ENCODE measurements at places on chromosomes 5 and 9.

DNA sequence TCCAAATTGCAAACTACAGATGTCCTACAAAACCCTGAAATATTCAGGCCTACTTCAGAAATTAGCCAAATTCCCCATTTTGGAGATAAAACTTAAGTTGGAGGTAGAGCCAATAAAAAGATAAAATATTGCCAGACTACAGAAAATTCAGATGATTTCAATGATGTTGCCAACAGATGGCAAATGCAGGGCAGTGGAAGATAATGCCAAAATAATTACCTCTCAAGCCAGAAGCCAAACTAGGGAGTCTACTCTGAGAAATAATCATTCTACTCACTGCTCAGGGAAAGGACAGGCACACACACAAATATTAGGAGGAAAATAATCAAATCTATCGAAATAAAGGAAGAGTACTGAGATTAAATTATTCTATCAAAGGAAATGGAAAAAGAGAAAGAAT, 347.5 kb upstream of the CCNG1 start:
- DNase-seq: no peak

DNA sequence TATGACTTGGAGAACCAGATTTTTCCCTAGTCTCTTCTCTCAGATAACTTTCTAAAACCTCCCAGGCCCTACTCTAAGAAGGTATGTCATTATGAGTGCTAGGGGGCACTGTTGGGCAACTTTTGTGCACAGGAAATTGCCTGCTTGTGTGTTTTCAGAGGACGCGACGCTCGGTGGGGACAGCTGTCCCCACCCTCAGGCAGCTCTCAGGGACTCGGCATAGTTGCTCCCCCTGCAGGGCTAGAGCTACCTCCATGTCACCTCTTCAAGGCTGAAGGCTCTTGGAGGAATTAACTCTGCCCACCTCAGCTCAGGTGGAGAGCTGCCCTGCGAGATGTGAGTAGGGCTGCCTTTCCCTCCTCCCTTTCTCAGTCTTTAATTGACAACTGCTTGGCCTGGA, 10.2 kb upstream of the TIFAB start:
- DNase-seq: no peak

- no peak for DNase-seq
Measured at GRCh38 chr9:95018099-95018936, 291.8 kb downstream of the AOPEP start.

DNA sequence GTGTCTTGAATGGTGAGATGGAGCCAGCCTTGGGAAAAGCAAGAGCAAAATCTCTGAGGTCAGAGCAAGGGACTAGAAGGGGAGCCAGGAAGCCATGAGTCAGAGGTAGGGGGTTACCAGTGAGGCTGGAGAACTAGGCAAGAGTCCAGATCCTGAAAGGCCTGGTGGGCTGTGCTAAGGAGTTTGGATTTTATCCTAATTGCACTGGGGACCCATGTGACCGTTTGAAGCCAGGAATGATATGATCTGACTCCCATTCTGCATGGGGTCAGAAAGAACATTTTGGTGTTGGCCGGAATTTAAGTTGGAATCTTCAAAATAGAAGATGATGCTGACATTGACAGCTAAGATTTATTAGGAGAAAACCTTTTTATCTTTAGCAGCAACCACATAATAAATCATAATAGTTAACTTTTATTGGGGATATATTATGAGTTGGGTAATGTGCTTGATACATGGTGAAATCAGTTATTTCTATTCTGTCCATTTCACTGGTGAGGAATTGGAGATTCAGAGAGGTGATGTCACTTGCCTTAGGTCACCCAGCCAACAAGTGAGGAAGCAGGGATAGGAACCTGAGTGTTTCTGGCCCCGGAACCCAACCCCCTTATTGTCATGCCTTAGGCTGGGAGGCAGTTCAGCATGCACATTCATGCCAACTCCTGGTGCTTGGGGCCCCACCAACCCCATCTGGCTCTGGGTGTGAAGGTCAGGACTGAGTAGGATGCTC, 61.5 kb upstream of the RARS1 start:
- no peak for DNase-seq

GRCh38 chr9:91085517-91086291, 276.0 kb downstream of the AUH start:
- DNase-seq: no peak

DNA sequence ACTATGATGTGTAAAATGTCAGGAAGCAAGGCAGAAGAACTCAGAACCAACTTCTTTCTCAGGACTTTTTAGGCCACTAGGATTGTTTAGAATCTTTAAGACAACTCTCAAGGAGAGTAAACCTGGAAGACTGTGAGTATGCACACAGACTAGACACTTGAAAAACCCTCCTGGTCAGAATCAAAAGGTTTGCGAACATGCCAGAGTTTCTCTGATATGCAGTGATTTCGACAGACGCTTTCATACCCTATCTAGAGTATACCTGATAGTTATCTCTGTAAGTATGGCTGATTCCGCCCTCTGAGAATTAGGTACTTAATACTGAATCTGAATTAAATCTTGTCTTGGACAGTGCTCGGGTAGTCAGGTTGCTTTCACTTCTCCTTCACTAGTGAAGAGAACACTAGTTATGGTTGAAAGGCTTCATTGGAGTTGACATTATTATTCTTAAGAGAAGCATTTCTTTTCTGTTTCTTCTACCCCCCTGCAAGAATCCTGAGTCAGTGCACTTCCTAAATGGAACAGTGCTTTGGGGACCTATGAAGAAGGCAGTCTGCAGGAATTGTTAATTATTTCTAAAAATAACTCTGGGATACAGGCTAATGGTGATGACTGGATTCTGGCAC, 158.1 kb downstream of the HACD4 start:
- DNase-seq: no peak

DNA sequence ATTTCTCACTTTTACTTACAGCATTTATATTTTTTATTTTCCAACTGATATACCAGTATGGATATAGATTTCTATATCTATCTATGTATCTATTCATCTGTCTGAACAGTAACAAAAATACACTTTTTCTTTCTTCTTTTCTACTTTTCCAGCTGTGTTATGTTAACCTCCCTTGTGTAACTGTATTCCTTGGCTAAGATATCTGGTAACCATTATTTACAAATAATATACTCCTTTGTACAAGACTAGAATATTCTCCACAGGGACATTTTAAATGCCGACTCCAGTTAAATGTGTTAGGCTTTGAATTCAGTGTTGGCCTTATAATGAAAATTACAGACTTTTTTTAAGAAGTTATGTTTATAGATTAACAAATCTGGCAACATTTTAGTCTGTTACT, 168.7 kb downstream of the XRCC4 start:
- DNase-seq: no peak

DNA sequence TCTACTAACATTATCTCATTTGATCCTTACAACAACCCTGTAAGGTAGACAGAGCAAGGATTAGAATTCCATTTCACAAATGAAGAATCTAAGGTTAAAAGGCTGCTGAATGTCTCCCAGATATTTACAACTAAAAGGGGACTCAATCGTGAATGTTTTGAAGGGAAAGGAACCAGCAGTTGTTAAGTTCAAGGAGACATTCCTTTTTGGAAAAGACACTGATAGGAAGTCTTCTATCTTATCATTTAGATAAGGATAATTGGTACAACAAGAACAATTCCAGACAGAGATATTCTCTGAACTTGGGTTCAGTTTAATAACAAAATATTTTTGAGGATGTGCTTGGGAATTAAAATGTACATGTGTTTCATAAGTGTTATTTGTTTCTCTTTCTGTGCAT, 37.5 kb upstream of the CER1 start:
- no peak for DNase-seq

- DNase-seq: no peak
Measured at GRCh38 chr5:96199713-96200183, 233.3 kb downstream of the PCSK1 start.

- peak; percentile 40 for DNase-seq
Measured at GRCh38 chr5:180830253-180831138, 27.9 kb upstream of the MGAT1 start.

GRCh38 chr5:94771742-94772141, 153.3 kb downstream of the SLF1 start:
- no peak for DNase-seq

DNA sequence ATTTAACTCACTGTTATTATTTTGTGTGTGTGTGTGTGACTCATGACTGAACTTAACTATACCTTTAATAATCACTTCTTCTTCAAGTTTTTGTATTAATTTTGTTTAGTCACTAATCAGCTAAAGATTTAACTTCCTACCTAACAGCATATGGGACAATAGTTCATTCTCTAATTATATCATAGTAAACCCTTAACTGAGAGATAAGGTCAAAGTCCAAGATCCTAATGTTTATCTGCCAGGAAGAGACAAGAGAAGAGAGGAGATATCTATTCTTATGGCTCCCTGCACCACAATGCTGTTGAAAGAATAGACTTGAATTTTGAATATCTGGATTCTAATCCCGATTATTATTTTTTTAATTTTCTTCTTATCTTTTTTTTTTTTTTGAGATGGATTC, 28.1 kb downstream of the FREM1 start:
- no peak for DNase-seq

- no peak for DNase-seq
Measured at GRCh38 chr9:81543695-81544094, 145.7 kb downstream of the TLE1 start.

DNA sequence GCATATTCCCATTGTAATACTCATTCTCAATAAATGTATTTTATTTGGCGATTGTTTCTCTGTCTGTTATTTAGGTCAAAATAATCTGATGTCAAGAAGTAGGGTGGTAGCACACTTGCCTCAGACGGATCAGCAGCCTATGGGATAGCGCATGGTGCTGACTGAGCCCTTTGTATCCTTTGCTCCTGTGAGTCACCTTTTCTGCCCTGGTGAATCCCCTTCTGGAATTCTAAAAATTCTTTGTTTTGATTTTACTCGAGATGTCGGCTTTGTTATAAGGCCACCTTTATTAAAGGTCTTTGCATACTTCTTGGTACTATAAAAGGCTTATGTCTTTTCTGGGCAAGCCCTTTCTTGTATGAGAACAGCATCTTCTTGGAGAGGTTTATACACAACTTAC, 1187.8 kb downstream of the CDH9 start:
- DNase-seq: no peak

GRCh38 chr5:132184588-132184987, 43.1 kb downstream of the P4HA2 start:
- no peak for DNase-seq

- no peak for DNase-seq
Measured at GRCh38 chr5:116438979-116439554, 135.6 kb downstream of the SEMA6A start.

GRCh38 chr5:109652096-109652495, 37.6 kb upstream of the MAN2A1 start:
- no peak for DNase-seq

DNA sequence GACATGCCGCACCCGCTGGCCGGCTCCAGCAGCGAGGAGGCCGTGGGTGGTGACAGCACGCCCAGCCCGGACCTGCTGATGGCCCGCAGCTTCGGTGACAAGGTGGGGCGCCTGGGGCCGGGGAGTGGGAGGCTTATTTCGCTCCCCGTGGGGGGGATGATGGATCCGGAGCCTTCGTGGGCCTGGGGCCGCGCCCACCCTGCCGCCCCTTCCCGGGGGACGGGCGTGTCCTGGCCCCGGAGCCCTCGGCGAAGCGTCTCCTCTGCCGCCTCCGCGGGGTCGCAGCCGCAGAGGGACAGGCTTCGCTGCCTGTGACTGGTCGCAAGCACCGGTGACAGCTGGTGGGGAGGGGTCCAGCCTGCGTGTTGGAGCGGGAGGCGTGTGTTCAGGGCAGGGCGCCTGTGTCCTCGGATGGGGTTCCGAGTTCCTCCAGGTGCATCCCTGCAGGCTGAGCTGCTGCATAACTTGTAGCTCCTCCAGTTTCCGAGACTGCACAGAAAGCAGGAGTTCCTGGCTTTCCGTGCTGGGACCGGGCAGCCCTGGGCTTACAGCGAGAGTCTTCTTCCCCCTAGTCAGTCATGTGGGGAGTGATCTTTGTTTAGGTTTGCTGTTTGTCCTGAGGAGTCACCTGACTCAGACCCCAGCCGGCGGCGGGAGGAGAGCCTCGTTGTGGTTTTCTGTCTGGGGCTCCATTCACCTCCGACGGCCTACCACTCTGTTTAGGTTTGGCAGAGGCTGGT, 666 bp downstream of the SNX30 start:
- no peak for DNase-seq

GRCh38 chr5:73786043-73786831, 160.2 kb downstream of the ARHGEF28 start:
- DNase-seq: no peak

DNA sequence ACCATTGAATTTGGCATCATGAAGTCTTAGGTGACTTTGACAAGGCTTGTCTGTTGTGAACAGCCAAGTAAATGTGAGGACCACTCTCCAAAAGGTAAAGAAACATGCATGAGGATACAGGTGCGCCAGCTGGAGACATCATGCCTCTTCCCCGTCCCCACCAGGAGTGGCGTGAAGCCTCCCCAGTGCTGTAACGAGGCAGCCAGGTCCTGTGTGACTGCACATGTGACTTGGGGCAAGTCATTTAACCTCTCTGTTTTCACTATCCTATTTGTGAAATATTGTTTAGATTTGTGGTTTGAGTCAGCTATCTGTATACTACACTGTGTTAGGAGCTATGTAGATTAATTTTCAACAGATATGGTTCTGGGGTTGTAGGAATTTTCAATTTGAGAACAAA, 65.0 kb downstream of the DOCK8 start:
- DNase-seq: no peak

DNA sequence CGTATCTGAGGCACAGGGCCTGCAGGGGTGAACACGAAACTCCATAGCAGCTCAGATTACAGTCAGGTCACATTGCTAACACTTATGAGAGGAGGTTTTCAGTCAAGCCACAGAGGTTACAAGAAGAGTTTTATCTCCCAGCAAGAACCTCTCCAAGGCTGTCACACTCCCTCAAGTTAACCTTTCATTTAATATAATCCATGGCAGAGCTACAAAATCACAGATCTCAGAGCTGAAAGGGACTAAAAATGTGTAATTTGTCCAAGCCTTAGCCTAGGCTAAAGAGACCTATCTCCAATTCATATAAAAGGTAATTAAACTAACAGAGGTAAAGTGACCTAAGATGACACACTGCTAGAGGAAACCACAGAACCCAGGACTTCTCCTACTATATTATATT, 57.2 kb downstream of the MLANA start:
- no peak for DNase-seq

- no peak for DNase-seq
Measured at GRCh38 chr9:134213881-134214341, 49.5 kb upstream of the RNU6ATAC start.

GRCh38 chr5:102754767-102755431, at the start of gene PAM:
PAM (plus strand) TSS chr5:102755305; CDS start chr5:102866196, 110,891 bp downstream.
- peak; percentile 37 for DNase-seq

DNA sequence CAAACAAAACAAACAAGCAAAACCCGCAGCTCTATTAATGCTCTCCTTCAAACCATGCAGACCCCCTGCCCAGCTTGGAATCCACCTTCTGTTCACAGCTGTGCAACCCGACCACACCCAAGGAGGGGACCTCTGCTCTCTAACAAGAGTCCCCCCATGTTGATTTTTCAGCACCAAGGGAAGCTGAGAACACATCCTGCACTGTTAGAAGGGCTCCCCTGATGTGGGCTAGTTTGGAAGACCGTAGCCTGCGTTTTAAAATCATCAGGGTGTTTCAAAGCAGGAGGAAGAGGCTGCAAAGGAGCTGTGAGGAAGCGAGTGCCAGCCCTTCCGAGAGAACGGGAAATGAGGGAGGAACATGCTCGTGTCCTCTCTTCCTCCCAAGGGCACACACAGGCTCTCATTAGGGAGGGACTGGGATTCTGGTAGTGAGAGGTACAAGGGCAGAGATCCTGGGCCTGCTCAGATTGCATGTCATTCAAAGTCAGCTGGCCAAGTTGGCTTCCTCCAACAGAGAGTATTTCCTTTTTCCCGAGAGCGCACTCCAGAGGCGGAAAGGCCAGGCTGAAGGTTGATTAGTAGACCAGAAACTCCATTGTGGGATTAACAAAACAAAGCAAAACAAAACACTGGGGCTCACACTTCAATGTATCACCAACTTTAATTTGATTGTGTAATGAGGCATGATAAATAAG, 185.9 kb downstream of the SEMA6A start:
- DNase-seq: no peak

All from activated naive CD8-positive, alpha-beta T cell treated with anti-CD3 and anti-CD28 coated beads, Interleukin-2, amount 50 U/mL, for 16 hours (primary cell).